BJ (cell line): ENCODE measurements at places on chromosomes 16 and 17. TPM values are rescaled to one million over a fixed set of nuclear protein-coding genes. Genes with fewer than 3 reads are reported as not detected.

DNA sequence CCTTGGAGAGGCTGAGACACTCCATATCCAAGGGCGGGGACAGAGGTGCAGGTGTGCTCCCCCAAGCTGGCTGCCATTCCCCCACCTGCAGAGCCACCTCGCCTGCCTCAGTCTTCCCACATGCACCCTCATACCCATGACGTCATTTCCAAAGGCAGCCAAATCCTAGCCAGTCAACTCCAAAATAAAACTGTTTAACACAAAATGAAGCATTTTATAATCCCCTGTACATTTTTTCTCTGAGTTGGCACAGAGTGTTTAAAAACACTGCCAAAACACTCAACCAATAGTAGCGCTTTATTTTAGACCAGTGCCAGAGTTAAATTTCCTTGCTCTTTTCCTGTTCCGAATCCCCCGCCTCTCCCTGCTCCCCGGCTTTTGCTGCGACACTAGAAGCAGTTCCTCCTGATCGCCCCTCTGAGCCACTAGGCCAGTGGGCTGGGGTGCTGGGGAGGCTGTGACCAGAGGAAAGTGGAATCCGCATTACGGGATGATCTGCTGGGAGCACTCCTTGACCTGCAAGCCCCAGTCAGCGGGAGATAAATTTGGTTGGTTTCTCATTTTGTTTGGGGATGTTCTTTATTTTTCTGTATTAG, 139.5 kb downstream of the ZNF423 start:
- DNase-seq: no peak

DNA sequence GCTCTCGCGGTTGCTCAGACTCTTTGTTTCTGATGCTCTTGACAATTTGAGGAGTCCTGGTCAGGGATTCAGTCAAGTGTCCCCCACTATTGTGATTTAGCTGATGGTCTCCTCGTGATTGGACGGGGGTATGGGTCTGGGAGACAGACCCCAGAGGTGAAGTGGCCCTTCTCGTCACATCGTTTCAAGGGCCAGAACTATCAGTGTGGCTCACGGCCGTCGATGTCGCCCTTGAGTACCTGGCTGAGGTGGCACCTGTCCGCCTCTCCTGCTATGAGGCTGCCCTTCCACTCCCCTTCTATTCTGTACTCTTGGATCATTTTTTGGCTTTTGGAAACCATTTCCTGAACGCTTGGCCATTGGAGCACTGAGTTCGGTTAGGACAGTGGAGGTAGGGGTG, 7.4 kb upstream of the MEAK7 start:
- DNase-seq: no peak

DNA sequence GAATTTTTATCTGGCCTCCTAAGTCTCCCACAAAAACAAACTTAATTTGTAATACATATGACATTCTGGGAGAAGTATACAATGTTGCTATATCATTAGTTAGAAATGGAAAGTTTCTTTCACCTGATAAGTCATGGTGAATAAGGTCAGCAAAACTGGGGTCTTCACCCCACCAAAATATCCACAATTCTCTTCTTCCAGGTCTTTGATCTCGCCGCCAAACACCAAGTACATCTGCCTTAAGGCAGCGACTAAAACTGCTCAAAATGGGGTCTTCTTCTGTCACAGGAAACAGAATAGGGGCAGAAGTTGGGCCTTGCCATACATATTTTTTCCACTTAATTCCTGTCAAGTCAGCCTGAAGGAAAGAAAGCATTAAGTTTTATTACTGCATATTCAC, 2.1 kb downstream of the MED13 start:
- DNase-seq: no peak

- DNase-seq: peak; percentile 36
Observed at GRCh38 chr16:53817812-53818550, 114.0 kb downstream of the FTO start.

DNA sequence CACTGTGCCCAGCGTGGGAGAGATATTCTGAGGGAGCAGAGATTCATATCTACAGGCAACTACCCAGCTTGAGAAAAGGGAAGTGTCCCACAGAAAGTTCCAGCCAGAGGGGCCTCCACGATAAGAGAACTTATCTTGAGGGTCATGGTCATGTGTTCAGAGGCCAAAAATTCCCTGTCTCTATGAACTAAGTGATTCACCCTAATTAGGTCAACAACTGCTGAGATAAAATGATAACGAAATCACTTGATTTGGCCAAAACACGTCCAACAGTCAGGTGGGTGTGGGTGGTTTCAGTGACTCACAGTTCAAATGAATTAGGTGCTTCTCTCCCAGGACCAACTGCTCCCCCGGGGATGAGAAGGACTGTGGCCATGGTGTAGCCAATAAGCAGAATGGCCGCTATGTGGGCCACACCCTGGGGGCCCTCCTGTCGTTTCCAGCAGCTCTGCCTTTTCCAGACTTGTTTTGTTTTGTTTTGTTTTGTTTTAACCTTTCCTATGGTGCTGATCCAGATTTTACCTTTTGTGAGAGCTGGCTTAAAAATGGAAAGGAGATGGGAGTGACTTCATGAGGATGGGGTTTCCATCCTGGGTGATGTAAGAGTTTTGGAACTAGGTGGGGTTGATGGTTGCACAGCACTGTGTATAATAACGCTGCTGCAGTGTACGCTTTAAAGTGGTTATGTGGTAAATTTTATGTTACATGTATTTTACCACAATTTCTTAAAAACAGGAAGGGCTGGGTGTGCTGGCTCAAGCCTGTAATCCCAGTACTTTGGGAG, 8.7 kb downstream of the DNAI2 start:
- no peak for DNase-seq

DNA sequence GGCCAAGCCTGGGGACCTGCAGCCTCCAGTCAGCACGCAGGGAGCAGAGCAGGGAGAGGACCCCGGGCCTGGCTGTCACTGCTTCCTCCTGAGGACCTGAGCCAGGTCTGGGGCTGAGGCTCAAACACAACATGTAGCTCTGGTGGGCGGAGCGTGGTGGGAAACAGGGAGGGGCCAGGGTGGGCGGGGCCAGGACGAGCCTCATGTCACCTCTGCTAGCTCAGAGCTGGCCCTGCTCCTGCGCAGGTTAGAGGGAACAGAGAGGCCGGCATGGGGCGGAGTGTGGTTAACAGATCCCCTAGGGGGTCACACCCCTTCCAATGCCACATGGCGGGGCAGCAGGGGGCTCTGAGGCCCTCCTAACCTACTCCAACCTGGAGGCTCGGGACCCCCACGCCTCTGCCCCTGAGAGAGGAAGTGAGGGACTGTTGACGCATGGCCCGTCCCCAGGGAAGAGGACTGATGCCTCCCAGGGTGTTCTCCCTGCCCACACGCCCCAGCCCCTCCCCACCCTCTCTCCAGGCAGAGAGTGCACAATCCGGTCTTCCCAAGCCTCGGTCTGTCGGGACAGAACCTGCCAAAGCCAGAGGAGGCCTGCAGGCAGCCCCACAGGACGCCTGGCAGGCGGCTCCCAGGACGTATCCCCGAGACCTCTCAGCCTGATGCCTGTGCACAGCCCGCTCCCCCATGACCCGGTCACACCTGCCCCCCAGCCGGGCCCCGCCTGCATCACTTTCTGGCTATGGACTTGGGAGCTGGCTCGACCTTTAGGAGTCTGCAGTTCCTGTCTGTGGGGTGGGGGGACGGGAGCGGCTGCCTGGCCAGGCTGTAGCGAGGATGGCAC, 15.2 kb downstream of the PIEZO1 start:
- no peak for DNase-seq

DNA sequence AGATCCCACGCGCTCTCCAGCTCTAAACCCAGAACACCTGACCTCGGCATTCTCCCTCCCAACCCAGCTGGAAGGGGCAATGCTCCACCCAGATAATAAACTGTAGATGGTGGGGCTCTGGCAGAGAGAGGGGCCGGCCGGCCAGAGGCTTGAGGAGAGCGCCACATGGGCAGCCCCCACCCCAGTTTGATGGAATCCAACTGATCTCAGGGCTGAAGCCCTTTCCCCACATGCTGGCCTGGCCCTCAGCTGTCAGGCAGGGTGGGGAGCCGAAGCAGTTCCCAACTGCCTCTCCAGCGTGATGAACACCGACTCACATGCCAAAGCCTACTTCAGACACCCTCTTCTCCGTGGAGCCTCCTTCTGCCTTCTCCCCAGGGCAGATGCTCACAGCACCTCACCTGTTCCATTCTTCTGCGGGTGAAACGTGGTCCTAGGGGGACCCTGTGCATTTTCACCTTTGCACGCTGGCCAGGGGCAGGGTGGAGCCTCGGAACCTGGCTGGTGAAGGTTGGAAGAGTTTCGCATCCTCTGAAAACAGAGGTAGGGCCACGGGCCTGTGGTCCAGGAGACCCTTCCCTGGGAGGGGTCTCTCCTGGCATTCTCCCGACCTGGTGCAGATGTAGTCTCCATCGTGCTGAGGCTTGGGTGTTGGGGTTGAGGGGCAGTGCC, 65.7 kb upstream of the ZNF469 start:
- DNase-seq: no peak

GRCh38 chr16:23821875-23822688, 13.7 kb upstream of the PRKCB start:
- no peak for DNase-seq

The CCL5 gene
- polyA plus RNA-seq: 0.16 TPM in 2 replicates

The SPATA32 gene
- polyA plus RNA-seq: not detected in 2 replicates

The CPNE7 gene
- 4.2 and 7.1 TPM in 2 replicates for polyA plus RNA-seq

The AOC2 gene
- 0.37 and 0.43 TPM in 2 replicates for polyA plus RNA-seq

The XAF1 gene
- polyA plus RNA-seq: 10.4 and 12.0 TPM in 2 replicates

The STAC2 gene
- polyA plus RNA-seq: not detected in 2 replicates
